ENCODE measurements at places on chromosomes 3 and 15.

DNA sequence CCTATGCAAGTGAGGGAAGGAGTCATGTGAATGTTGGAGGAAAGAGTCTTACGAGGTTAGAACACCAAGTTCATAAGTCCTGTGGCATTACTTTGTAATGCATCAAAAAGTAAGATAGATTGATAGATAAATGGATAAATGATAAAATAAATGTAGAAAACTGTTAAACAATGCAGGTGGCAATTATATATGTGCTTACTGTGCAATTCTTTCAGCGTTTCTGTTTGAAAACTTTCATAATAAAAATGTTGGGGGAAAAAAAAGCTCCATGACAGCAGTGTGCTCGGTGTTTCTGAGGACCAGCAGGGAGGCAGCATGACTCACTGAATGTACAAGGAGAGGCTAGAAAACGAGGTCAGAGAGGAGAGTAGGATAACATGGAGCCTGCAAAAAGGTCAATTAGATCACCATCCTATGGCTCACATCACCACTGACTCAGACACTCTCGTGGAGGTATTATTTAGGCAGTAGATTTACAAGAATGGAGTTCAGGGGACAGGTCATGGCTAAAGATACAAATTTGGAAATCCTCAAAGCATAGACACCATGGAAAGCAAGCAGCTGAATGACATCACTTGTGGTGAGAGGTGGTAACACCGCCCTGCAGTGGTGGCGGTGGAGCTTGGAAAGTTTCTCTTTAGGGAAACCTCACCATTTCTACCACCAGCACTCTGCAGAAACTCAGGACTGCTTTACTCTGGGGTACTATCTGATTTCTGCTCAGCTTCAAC lies 219.8 kb downstream of the CTNNB1 start:
- no peak for DNase-seq

DNA sequence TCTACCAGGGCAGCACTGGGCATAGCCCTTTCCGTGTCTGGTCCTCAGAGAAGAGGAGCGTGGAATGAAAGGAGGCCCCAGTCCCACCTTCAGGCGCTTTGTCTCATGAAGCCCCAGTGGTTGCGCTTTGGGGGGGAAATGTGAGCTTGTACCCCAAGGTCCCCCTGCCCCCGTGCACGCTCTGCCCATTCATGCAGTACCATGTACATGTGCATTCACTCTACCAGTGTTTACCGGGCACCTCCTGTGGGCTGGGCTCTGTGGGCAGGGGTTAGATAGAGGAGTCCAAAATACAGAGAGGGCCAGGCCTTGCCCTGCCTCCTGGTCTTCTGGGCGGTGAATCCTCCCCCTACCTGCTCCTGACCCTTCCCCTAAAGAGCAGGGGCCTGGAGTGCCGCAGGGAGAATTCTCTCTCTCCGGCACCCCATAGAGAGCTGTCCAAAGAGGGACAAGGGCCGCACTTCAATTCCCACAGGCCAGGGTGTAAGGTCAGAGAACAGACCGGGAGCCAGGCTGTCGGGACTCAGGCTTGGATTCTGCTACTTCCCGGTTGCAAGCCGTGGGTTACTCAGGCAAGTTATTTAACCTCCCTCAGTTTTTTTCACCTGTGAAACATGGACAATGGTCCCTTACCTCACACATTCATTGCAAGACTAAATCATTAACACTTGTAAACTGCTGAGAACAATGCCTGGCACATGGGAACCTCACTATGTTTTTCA lies 153.4 kb downstream of the MEGF11 start:
- DNase-seq, result no peak

GRCh38 chr3:185702262-185703225 lies 116.4 kb downstream of the SENP2 start:
- no peak for DNase-seq

GRCh38 chr3:140953028-140953960 lies 11.7 kb downstream of the SLC25A36 start:
- no peak for DNase-seq

- no peak for DNase-seq
These were observed 308.4 kb downstream of the SQOR start for GRCh38 chr15:45943240-45943639.

- DNase-seq, result no peak
These were observed 61.0 kb downstream of the LRIG1 start for GRCh38 chr3:66439666-66440344.

DNA sequence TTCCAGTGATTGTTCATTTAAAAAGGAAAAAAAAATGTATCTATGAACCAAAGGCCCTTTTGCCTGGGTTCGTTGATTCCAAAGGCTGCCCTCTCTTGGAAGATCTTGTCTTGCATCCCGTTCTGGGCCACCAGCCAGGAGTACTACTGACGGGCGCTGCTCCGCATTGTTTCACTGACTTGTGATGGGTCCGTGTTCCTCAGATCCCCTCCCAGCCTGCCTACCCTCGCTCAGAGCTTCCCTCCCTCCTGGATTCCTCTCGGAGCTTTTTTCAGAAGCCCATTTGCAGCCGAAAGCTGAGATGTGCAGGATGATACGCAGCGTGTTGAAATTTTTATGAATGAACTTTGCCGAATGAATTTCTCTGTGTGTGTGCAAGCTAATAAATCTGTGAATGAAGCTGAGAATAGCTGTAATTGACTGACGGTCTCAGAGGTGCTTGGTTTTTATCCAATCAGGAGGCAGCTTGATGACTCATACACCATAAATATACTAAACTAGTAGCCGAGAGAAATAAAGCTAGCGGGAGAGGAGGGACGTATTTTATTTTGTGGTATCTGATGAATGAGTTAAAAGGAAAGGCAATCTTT lies at the start of gene SHC4:
SHC4 (minus strand) TSS at position 396 of the 590 bp plus-strand sequence. CDS start 904 bp downstream, outside the sequence.
- peak; percentile 22 for DNase-seq

- DNase-seq, result no peak
These were observed 86.2 kb downstream of the IQSEC1 start for GRCh38 chr3:12986986-12987385.

DNA sequence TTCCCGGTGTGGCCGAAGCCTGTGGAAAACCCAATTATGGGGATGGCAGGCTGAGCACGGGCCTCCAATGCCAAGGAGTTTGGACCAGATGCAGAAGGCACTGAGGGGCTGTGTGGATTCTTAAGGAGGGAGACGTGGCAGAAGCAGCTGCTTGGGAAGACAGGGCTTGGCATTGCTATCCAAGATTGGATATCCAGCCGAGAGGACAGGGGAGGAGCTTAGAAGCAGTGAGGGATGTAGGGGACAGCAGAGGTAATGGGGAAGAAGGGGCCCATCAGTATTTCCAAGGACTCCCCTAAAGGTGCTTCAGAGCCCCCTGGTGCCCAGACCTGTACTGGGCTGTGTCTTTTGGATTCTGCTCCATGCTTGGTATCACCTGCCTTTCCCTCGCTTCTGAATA lies 112.8 kb upstream of the TLE3 start:
- no peak for DNase-seq

DNA sequence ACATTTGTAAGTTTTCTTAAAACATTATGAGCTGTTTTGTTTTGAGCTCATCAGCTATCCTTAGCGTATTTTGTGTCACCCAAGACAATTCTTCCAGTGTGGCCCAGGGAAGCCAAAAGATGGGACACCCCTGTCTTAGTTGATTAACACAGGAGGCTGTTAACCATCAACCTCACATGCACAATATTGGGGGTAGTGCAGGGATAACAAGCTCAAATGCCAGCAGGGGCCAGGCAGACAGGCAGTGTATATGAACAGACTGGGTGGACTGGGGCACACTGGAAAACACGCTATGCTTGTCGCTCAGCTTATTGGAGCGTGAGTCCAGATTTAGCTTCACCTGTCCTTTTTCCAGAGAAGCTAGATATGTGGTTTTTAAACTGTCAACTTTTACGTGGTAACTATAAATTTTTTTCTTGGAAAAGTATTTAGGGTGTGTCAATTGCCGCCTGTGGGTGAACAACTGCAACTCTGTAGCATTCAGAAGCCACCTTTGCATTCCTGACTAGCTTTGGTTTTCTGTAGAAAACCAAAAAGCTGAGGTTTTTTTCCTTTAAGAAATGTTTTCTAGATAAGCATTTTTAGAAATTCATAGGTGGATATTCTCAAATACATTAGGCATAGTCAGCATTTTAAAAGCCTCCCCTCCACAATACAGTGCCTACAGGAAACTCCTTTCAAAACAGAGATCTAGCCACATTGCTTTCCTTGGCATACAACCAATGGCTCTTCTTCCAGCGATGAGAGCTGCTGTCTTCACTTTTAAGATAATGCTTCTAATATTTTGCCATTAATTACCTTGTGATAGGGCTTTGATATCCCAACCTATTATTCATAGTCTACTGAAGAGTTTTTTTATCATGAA lies 14.6 kb downstream of the PSMD6 start:
- no peak for DNase-seq

GRCh38 chr15:94793641-94794040 lies 562.3 kb downstream of the MCTP2 start:
- no peak for DNase-seq

- no peak for DNase-seq
These were observed 70.8 kb upstream of the KLF13 start for GRCh38 chr15:31255732-31256377.

GRCh38 chr3:68919000-68919399 lies 13.3 kb downstream of the TAFA4 start:
- no peak for DNase-seq

DNA sequence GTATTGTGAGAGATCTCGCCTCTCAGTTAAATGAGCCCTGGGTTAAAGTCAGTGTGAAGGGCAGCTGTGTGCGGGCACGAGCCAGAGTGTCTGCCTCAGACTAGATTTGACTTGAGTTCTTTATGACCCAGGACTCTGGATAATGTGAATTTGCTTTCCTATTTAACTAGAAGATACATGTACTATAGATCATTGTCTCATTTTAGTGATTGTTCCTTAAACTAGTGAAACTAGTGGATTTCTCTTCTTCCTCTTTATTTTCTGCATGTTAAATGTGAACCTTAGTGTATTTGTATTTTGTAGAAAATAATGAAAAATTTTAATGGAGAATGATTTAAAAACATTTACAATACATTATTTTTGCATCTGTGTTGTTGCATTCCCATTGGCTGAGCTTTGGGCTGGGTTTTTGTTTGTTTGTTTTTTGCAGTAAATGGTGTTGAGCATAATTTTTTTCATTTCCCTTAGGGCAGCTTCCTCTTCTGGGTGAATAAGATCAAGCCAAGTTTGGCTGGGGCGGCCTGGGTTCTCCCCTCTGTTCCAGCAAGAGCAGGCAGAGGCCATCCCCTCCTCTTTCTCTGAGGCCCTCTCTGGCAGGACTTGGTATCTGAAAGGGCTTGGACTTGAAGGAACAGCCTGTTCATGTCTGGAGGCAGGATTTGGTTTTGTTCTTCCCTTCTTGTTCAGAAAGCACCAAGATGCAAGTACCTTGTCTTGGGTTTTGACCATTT lies 15.0 kb downstream of the GCSAM start:
- DNase-seq, result no peak

DNA sequence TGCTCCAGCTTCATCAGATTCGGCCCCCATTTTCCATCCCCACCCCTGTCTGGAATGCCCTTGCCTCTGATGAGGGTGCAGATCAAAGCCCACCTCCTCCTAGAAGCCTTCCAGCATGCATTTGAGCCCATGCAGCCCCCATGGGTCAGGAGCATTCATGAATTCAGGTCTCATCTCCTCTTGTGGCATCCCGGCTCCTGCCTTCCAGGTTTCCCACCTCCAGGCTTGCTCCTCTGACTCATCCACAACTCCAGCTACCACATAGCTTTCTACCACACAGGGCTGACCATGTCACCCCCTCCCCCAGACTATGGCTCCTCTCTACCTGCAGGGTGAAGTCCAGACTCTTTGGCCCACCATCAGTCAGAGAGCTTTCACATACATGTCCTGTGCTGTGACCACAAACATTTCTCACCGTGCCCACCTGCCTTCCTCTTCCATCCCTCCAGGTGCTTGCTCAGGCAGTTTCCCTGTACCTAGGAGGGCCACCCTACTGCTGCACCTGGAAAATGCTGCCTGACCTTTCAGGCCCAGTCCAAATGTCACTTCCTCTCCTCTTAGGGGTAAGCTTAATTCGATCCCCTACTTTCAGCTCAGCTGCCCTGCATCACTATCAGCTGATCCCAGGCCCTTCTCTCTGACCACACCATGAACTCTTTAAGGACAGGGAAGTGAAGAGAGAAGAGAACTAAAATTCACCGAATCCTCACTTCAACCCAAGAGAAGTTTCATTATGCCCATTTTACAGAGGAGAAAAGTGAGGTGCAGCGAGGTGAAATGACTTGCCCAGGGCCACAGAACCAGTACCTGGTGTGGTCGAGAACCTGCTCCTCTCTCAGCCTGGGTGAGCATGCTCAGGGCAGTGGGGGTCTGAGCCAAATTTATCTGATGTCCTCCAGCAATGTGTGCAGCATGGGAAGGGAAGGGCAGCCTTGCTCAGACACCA lies 13.7 kb upstream of the FGD5 start:
- DNase-seq, result no peak

DNA sequence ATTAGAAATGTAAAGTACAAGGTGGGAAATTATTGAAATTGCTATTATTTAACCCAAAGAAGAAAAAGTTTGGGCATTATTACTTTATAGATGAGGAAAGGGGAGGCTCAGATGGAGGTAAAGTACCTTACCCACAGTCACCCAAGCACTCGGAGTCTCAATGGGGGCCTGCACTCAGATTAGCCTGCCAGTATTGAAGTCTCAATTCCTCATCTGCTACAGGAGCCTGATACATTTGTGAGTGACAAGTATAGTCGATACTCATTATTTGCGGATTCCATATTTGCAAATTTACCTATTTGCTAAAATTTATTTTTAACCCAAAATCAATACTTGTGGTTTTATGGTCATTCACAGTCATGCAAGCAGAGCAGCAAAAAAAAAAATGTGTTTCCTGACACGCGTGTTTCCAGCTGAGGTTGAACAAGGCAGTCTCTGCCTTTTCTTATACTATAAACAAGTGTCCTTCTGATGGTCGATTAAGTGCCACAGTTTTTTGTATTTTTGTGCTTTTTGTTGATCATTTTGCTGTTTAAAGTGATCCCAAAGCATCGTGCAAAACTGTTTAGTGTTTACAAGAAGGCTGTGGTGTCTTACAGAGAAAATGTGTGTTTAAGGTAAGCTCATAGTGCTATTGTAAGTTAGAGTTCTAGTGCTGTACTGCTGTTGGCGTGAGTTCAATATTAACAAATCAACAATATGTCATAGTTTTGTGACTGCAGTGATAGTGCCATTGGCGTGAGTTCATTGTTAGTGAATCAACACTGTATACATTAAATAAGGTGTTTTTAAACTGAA lies 48.0 kb downstream of the ARHGEF26 start:
- DNase-seq, result no peak

- no peak for DNase-seq
These were observed 129.6 kb downstream of the ADAMTS17 start for GRCh38 chr15:100211855-100212850.

- no peak for DNase-seq
These were observed at the start of gene CDV3 for GRCh38 chr3:133573629-133574194. CDV3 (plus strand) TSS chr3:133573686; CDS start chr3:133574045, 359 bp downstream.

DNA sequence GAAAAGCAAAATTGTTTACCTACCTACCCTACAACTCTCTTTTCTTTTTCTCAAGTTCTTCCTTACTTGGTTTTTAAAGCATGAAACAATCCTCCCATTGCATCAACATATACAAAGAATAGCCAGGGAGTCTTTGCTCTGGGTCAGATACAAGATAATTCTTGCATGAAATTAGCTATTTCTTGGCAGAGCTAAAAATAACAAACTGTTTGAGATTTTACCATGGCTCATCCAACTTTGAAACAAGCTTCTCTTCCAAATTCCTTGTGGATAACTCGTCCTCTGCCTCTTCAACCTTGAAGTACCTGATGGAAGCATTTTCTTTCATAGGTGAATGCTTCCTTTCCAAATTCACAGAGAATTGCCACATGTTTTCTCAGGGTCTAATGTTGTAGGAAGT lies 9.2 kb upstream of the CBLB start:
- DNase-seq, result no peak

- no peak for DNase-seq
These were observed 261.5 kb downstream of the UACA start for GRCh38 chr15:70501849-70502248.

All from stimulated activated CD4-positive, alpha-beta T cell treated with anti-CD3 and anti-CD28 coated beads, Interleukin-2, amount 100 ng/mL, for 24 hours (primary cell).